ENCODE measurements at places on chromosomes 3 and 15. TPM values are rescaled to one million over a fixed set of nuclear protein-coding genes. Genes with fewer than 3 reads are reported as not detected.

The HRG gene
- total RNA-seq, result not detected

DNA sequence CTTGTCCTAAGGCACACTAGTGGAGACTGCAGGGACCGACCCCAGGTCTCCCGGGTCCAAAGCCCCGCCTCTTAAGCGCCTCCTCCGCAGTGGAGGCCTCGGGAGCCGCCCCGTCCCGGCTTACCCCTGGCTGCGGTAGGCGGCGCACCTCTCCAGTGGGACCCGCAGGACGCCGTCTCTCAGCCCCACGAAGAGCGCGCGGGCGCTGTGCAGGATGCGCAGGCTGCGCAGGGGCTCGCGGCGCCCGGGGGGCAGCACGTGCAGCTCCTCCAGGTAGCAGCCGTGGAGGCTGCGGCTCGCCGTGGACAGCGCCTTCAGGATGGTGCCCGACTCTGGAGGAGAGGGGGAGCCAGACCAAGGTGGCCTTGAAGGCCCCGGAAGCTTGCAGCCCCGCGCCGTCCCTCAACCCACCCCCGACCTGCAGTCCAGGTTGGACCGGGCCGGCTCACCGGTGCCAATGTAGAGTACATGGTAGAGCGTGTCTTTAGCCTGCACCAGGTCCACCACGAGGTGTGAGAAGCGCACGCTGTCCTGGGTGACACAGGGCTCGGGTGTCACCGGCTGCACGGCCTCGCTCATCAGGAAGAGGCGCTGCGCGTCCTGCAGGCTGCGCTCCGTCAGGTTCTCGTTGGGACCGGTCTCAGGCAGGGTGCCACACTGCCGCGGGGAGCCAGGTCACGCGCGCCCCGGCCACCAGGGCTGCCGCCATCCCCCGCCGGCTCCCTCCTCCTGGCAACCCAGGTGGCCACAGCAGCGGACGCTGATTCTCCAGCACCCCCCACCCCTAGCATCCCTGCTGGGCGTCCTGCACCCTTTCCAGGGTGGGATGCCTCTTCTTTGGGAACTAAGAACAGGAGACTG lies 105.5 kb downstream of the SEMA5B start:
- no peak for DNase-seq

GRCh38 chr3:169327546-169328356 lies 335.8 kb downstream of the MECOM start:
- no peak for DNase-seq

GRCh38 chr3:194494951-194495374 lies 8.2 kb upstream of the ATP13A3 start:
- DNase-seq, result no peak

GRCh38 chr15:87767516-87767915 lies 489.0 kb downstream of the NTRK3 start:
- no peak for DNase-seq

DNA sequence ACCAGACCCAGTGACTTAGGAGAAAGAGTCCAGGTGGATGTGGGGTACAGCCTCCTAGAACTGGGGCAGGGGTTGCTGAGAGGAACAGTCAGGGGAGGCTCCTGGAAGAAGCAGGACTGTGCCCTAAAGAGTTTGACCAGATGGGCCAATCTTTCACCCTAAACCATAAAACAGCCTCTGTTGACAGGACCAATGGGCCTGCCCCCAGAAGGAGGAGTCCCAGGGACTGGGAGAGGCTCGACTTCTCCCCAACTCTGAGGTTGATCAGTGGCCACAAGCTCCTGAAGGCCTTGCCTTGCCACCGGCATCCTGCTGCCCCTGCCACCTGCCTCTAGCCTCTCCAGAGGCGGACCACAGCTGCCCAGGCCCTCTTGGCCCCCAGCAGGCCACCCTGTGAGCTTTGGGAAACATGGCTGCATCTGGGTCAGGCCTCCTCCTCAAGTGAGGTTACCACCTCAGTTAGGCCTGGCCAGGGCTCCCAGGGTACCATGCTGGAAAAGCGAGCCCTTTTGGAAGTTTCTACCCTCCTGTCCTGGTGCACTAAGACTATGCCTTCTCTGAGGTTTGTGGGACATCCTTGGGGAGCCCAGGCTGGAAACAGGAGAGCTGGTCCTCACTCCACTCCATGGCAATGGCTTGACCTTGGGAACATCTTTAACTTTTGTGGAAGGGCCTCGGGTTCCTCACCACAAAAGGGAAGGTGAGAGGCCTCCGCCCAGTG lies 2.8 kb downstream of the VIPR1 start:
- DNase-seq, result peak; percentile 6

All from body of pancreas (tissue), 4 donors.